Stimulated activated naive B cell treated with anti-CD40 and anti-IgM and Interleukin-4, amounts not matched to agents 10 μg/mL and 1 μg/mL and 100 μg/mL, for 72 hours (primary cell): ENCODE measurements at places on chromosomes 6 and 20.

DNA sequence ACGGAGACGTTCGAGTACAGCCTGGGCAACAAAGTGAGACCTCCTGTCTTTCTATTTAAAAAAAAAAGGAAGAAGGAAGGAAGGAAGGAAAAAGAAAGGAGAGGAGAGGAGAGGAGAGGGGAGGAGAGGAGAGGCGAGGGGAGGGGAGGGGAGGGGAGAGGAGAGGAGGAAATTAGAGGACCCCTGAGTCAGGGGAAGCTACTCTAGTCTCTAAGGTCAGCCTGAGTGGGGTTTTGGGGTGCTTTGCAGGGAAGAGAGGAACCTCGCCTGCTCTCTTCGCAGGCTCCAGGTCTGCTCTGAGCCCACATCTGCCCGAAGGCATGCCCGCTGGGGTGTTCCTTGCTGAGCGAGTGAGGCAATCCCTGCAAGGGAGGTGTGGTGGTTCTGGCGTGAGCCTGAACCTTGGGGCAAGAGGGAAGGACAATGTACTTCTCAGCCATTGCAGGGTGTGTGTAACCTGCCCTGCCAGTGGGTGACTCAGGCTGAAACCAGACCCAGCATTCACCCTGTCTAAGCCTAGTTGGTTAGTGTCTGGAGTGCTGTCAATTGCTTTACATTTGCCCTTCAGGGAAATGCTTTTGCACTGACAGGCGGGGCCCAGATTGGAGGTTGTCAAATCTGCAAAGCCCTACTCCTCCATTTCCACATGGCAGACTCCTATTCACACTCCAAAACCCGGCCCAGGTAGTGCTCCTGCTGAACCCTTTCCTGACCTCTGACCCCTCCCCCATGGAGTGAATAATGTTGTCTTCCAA lies 15.3 kb upstream of the MMP9 start:
- no peak for DNase-seq

GRCh38 chr6:36285187-36285671 lies 15.4 kb downstream of the PNPLA1 start:
- no peak for DNase-seq

DNA sequence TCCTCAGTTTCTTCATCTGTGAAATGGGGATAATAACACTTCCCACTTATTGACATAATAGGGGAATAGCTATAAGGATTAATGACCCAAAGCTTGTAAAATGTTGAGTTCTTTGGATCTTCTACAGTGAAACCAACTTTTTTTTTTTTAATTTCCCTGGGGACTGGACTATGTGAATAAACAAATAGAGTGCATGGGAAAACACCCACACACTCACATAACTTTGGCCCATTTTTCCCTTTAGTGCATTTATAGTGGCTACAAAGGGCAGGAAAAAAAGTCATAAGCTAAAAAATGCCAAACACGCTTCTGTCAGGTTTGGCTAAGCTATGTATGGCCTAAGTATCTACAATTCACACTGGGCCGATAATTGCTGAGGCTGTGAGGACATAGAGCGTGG lies 406.2 kb upstream of the JAG1 start:
- no peak for DNase-seq

DNA sequence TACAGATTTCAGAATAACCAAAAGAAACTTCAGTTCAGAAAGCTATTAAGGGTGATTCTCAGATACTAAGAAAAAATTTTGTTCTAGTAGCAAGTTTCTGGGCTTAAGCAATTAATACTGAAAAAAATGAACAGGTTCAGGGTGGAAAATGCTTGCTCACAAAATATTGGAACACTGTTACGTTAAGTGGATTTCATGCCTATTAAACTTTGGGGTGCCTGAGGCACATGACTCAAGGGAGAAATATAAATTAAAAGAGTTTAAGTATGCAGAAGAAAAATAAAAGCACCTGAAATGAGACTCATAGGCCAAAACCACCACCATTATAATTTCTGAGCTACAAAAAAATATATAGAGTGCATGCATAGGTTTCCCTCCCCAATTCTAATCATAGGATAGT lies 32.3 kb upstream of the HSF2 start:
- no peak for DNase-seq

- no peak for DNase-seq
These were observed 207.8 kb downstream of the OTOR start for GRCh38 chr20:16955971-16956370.

- DNase-seq, result no peak
These were observed 35.0 kb downstream of the NKAIN2 start for GRCh38 chr6:123838505-123839234.

GRCh38 chr20:16505894-16506293 lies 67.4 kb downstream of the KIF16B start:
- peak; percentile 2 for DNase-seq

DNA sequence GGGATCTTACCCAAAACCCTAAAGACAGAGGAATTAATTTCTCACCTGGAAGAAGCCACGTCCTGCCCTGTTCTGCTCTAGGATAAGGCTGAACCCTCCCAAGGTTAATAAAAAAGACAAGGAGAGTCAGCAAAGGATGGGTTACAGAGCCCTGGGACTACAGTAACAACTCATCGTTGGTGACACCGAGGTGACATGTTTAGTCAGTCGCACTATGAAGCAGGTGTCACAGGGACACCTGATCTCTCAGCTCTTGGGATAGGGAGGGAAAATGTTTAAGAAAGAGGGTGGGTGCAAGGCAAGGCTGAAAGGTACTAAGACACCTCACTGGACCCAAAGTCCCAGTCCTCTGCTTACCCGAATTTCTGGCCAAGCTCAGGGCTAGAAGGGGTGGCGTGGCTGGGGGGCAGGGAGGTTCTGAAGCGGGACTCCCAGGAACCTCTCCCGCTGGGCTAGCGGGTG lies 562 bp downstream of the MOCS1 start:
- no peak for DNase-seq

- DNase-seq, result no peak
These were observed 80.2 kb downstream of the ANKEF1 start for GRCh38 chr20:10115021-10115420.

GRCh38 chr6:131399433-131399832 lies 173.6 kb upstream of the ARG1 start:
- no peak for DNase-seq

- DNase-seq, result no peak
These were observed 182.4 kb downstream of the KHDC1L start for GRCh38 chr6:73042892-73043291.

DNA sequence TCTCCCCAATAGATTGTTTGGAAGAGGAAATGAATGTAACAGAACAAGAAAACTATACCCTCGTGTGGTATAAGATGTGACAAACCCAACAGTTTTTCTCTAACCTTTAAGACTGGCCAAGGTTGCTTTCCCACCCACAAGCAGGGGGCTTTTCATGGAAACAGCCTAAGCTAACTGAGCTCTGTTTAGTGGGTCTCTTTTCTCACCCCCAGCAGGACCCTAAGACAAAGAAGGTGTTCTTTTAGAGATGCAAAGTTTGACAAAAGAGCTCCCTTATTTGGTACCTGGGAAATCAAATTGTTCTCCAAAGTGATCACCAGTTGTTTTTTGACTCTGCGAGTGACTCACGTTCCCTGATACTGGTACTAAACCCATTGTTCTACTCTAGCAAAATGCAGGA lies 59.1 kb downstream of the MBOAT1 start:
- no peak for DNase-seq

DNA sequence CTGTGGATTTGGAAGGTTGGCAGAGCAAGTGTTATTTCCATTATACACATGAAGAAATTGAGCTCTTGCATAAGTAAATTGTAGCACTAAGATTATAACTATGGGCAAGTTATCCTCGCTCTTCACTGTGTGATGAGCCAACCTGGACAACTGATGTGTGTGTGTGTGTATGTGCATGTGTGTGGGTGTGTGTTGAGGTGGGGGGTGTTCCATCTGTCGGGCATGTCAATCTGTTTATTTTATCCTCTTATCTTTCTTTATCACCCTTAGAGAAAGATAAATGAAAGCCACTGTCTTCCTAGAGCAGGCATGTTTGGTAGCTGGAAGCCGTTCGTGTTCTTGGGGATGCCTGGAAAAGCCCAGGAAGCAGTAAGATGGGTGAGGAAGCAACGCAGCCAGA lies 3.0 kb upstream of the DSP start:
- DNase-seq, result no peak

GRCh38 chr6:26521600-26522391 lies 16.4 kb upstream of the HMGN4 start:
- peak; percentile 81 for DNase-seq

DNA sequence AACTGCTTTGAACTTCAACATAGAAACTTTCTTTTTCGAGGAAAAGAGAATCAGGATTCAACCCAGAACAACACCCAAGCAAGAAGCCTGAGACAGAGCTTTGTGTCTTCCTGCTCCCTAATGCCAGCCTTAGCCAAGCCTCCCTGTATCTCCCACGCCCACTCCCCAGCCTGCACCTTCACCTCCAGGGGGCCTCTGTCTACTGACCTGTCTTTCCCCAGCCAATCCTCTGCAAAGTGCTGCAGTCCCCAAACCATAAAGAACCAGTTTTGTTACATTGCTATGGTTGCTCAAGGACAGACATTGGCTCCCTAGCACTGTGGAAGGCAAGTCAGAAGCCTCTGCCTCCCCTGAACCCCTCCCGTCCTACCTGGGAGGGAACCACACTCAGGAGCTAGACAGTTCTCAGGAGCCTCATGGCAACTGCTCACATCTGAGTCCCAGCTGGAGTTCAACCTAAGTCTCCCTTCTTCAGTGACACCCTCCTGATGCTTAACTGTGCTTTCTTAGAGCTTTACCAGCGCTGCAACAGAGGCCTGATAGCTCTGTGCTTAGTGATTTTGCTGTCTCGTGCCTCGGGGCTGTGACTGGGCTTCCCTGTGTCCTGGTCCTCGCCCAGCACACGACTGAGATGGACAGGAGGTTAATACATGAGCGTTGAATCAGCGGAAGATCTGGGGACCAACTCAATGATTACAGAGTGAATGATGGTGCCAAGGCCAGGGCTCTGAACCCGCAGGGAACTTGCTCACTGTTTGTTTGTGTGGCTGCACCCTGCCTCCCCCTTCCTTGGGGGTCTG lies 101.5 kb upstream of the DUSP22 start:
- DNase-seq, result no peak

DNA sequence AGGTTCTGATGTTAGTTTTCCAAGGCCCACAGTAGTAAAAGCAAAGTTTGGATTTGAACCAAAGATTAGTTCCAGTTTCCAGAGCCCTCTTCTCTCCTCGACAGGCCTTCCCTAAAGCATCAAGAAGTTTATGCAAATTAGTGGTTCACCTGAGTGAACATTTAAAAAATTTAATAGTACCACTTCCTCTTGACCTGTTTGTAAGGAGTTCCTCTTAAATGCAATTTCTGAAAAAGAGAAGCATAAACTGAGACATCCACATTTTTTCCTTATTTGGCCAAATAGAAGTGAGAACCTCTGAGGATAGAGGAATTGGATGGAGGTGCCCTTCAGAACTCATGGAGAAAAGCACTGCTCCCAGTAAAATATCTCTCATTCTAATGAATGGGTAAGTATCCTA lies 1.2 kb upstream of the DSE start:
- no peak for DNase-seq

GRCh38 chr6:153662982-153663381 lies 376.1 kb upstream of the OPRM1 start:
- DNase-seq, result no peak

DNA sequence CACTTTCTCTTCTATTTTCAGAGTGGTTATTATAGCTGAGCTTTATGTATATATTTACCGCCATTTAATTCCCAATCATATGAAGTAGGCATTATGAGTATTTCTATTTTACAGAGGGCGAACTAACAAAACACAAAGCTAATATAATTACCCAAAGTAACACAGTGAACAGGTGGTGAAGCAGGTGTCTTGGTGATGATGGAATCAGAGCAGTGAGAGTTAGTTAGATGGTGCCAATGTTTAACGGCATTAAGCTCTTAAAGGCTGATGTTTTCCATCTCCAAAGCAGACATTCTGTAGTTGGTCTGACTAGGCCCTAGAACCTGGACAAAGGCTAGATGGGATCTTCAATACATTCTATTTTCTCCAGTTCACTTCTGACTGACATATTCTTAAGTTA lies 551.1 kb upstream of the SYNCRIP start:
- DNase-seq, result no peak

DNA sequence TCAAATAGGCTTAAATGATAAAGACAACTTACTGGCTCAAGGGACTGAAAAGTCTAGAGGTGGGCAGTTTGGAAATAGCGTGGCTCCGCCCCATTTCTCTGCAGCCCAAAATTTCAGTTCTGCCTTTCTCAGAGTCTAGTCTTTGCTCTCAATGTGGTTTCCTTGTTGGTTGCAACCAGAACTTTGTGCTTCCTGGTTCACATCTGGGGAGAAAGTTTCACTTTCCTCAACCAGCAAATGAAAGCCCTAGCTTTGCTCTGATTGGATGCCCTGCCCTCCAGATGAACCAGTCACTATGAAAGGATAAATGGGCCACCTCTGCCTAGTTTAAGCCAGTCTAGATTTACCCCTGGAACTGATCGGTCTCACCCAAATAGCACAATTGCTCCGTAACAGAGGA lies 14.9 kb downstream of the SYCP2L start:
- DNase-seq, result peak; percentile 38

DNA sequence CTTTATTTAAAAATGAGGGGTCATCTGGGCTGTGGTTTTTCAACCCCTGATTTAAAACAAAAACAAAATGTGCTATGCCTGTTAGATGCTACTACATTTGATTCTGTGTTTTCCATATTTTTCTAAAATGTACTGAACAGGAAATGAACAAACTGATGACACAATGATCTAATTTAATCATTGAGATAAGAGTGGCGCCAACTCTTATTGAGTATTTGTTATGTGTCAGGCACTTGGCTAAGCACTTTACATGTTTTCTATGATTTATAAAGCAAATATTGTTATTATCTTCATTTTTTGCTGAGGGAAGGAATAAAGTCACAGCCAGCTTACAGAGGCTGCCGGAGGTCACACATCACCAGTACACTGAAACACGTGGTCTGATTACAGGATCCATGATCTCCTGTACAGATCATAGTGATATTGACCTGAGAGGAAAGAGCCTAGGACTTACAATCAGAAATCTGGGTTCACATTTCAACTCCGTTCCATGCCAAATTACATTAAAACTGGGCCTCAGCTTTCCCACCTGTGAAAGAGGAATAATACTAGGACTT lies 166.7 kb downstream of the ESR1 start:
- no peak for DNase-seq

GRCh38 chr6:35759426-35759825 lies 17.0 kb upstream of the CLPSL2 start:
- DNase-seq, result no peak

GRCh38 chr6:116072368-116072767 lies 11.7 kb upstream of the FRK start:
- no peak for DNase-seq

GRCh38 chr6:21931641-21932335 lies 338.2 kb downstream of the SOX4 start:
- no peak for DNase-seq

DNA sequence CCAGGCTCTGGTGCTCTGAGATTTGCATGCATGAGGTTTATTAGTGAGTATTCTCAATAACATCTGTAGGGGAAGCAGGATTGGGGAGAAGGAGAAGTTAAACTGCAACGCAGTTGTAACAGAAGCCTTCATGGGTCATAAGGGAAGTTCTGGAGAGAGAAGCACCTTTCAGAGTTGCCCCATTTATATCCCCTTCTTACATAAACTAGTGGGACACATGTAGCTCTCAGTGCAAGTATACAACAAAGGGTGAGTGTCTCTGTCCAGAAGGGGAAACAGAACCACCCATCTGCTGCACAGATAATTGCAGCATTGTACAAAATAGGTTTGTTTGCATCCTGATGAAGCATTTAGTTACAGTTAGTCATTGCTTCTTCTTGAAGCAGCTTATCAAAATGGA lies 4.3 kb upstream of the ADGB start:
- no peak for DNase-seq

GRCh38 chr6:24897186-24897585 lies 38.6 kb downstream of the RIPOR2 start:
- DNase-seq, result no peak

GRCh38 chr20:23132293-23132929 lies 46.3 kb upstream of the CD93 start:
- DNase-seq, result no peak
